Activated CD4-positive, alpha-beta T cell treated with anti-CD3 and anti-CD28 coated beads, Interleukin-2, amount 10 ng/mL, durations not matched to agents 24 days and 14 days (primary cell): ENCODE measurements at places on chromosomes 5 and 9. TPM values are rescaled to one million over a fixed set of nuclear protein-coding genes. Genes with fewer than 3 reads are reported as not detected.
A peak's percentile ranks its signal among the peaks of the same experiment; 100 is the strongest.

DNA sequence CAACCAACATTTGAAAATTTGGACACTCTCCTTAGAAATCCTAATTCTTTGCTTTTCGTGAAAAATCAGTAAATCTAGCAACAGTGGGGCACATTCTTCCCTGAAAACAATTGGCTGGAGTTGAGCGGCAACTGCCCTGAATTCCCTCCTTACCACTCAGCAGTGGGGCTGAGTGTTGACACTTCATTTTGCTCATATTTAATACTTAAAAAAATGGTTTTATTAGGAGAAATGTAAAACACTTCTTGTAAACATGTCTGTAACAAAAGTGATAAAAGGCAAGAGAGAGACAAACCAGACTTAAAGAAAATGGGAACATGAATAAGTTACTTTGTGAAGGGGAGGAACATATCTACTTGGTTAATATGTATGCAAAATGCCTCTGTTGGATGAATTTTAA is 193.5 kb downstream of the CNTLN start:
- no peak for DNase-seq

DNA sequence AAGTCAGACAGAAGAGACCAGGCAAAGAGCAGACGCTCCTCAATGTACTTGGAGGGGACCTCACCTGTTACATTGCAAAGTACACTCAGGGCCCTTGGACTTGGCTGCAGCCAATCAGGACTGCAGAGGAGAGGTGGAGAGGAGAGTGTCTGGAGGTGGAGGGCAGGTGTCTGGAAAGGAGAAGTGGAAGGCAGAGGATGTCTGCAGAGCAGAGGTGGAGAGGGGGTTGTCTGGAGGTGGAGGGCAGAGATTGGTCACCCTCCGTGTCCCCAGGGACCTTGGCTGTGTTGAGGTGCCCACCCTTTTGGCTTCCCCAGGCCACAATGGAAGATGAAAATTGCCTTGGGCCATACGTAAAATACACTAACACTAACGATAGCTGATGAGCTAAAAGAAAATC is 241.3 kb upstream of the IRX2 start:
- DNase-seq, result peak; percentile 13

DNA sequence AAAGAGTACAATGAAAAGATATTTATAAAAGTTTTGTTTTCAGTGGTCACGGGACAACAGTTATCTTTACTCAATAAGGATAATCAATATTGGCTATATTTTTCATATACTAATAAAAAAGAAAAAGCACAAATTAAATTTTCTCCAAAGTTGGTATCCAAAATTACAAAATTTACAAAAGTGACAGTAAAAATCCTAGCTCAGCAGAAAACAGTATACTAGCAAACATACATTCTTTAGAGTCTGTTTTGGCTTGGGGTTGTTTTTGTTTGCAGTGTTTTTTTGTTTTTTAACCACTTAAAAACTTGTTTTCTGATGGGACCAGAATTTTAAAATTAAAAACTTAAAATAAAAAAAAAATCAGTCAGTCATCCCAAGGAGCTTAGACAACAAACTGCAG is 183.2 kb downstream of the DENND1A start:
- no peak for DNase-seq

DNA sequence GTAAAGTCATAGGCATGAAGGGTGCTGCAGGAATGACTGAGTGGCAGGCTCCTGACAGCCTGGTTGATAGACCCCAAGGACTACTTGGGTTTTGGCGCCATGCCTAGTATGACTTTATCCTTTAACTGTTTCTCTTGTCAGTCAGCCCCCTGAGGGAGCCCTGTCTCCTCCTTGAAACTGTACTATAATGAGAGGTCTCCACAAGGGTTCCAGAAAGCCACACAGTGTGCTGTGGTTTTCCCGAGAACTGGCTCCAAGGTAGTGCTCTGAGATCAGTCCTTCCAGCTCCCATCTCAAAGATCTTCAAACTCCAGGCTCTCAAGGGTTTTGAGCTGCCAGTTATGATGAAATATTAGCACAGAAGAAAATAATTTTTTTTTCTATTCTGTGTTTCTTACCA is 26.7 kb upstream of the TNC start:
- DNase-seq, result no peak

- DNase-seq, result no peak
Measured at GRCh38 chr5:73280821-73281746, 108.1 kb downstream of the TMEM174 start.

GRCh38 chr9:21801683-21802417 is 586 bp upstream of the MTAP start:
- DNase-seq, result peak; percentile 69

DNA sequence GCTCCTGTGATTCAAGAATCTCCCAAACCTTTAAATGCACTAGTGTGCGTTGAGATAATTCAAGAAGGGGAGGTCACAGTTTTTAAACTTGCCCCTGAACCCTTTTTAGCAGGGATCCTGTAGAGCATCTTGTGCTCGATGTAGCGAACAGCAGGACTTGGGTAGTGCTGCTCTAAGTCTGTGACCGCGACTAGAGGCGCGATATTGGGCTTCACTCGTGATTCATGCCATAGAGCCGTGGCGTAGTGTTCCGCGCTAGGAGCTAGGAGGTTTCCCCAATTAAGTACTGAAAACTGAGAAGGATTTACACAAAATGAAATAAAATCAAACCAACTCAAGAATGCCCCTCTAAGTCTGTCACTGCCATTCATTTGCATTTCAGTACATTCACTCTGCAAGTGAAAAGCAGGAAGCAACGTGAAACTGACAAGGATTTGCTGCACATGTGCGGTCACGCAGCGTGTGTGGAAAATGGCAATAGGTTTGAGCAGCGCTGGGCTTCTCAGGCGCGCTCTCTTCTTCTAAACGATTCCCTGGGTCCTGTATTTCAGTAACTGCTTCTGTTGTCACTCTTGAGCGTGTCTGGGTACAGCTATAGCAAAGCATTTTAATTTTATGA is 1135.9 kb upstream of the WWC1 start:
- no peak for DNase-seq

DNA sequence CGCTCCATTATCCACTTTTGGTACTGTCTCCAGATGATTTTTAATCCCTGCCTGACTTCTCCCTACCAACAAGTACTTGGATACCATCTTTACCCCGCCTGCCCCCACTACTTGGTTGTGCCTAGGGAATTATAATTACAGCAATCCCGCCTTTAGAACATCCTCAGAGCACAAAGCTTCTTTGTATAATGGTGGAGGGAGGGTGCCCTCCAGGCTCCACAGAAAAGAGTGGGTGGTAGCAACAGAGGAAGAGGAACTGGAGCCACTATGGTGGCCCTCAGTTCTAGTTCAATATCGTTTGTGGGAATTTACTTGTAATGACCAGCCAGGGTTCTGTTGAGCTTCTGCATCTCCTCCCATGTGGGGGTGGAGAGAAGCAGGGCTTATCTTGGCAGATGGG is 79.0 kb upstream of the RNF38 start:
- no peak for DNase-seq

- DNase-seq, result no peak
Measured at GRCh38 chr9:33130961-33131789, 36.0 kb downstream of the B4GALT1 start.

- DNase-seq, result no peak
Measured at GRCh38 chr5:83608122-83608521, 112.5 kb downstream of the HAPLN1 start.

GRCh38 chr5:123090661-123091297 is 1.7 kb downstream of the PRDM6 start:
- DNase-seq, result no peak

GRCh38 chr9:74951725-74952151 is 974 bp downstream of the C9orf40 start:
- peak; percentile 87 for DNase-seq

GRCh38 chr5:61304590-61305381 is 27.3 kb upstream of the ZSWIM6 start:
- DNase-seq, result no peak

DNA sequence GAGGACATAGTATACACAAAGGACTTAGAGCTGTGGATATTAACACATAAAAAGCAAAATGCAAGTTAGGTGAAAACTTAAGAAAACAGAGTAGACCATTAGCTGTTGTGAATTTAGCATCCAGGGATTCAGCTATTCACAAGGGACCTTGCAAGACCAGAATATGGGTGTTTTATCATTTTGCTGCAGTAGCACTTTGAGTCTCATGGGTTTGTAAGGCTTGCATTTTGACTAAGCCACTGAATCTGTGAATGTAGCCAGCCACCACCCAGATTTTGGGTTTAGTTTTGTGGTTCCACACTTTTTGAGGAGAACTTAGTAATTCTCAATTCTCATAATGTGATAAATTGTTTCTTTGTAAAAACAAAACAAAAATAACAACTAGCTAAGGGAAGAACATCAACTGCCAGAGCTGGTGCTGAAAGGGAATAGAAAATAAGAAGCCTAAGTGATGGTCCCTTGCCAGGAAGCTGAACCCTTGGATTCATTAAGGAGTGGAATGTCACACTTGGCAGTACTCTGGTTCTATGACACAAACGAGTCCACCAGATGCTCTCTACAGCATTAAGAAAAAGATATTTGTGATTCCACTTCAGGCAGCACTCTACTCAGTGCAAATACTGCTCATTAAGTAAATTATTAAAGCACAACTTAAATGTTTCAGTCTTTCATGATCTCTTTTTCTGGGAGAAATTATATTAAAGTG is 557.4 kb upstream of the ZNF462 start:
- DNase-seq, result no peak

DNA sequence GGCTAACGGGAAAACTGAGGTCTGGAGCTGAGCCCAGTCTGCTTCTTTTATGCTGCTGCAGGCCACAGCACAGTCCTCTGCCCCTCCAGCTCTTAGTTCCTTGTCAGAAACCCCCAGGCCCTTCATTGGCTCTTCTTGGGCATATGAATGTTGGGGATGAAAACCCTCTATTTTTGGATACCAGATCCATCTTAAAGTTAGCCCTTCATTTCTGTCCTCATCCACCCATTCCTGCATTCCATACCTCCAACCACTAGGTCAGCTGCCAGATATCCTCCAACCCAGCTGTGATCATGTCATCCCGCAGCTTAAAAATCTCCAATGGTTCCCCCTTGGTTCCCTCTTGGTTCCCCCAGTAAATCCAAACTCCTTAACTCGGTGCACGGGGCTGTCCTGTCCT is 1.8 kb upstream of the SLC25A51 start:
- no peak for DNase-seq

GRCh38 chr5:25224316-25224982 is 579.7 kb upstream of the CDH10 start:
- no peak for DNase-seq

DNA sequence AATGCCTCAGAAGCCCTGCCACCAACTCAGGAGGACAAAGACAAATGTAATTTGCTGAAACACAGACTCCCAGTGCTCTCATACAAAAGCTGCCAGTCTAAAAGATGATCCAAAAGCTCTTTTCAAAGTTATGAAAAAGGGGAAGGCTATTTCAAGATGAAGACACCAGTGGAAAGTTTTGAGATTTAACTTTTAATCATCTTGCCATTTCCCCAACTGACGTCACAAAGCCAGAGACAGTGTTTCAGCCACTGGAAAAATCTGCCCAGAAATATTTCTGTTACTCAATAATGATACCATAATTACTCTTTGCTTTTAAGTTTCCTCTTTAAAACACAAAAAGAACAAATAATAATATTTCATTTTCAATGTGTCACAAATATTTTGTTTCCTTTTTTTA is 20.9 kb downstream of the ENG start:
- DNase-seq, result no peak

Gene PAEP
- total RNA-seq, result not detected in 2 replicates

Gene SPINK13
- total RNA-seq, result not detected in 2 replicates

Gene SPOUT1
- total RNA-seq, result 149 and 154 TPM in 2 replicates

Gene NDST1
- total RNA-seq, result 2.8 and 3.9 TPM in 2 replicates

Gene BARHL1
- total RNA-seq, result not detected in 2 replicates

Gene SOX30
- 0.19 TPM in 1 of 2 replicates, not detected in the other for total RNA-seq

Gene GZMA
- total RNA-seq, result 87.6 and 91.2 TPM in 2 replicates

Gene LOX
- total RNA-seq, result 0.05 TPM in 1 of 2 replicates, not detected in the other

Gene FGD3
- total RNA-seq, result 39.5 and 39.7 TPM in 2 replicates

Gene PHF24
- 0.14 and 0.57 TPM in 2 replicates for total RNA-seq

Gene NSG2
- not detected in 2 replicates for total RNA-seq
